Fibroblast of skin of scalp (primary cell): ENCODE measurements at places on chromosomes 7 and 10.

DNA sequence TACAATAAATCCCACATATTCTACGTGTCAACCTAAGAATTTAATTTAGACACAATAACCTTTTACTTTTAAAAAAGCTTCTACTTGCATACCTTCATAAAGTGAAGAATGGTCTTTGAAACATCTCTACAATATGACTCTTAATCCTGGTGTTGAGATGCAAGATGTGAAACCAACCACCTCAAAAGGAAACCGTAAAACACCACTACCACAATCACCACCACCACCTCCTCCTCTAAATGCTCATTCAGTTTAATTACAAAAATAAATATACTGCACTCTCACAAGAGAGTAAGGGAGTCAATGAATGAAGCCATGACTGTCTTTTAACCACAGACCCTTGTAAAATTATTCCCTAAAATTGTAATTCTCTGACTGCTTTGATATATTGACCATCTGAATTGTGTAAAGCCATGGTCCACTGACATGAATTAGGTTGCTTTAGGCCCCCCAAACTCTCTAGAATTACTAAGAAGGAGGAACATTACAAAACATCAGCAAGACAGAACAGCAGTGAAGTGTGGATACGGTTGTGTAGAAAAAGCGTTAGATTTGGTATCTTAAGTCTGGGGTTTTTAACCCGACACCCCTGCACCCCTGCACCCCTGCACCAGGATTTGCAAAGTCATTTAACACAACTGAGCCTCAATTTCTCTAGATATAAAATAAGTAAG, 171.4 kb downstream of the SFMBT2 start:
- DNase-seq, result no peak

GRCh38 chr10:75987616-75988015, 556.2 kb downstream of the LRMDA start:
- DNase-seq, result peak; percentile 67

- DNase-seq, result no peak
These were observed 70.4 kb downstream of the INPP5A start for GRCh38 chr10:132607961-132608495.

GRCh38 chr7:48285373-48285772, 114.1 kb downstream of the ABCA13 start:
- DNase-seq, result peak; percentile 77

- DNase-seq, result no peak
These were observed 115.8 kb upstream of the ANLN start for GRCh38 chr7:36273836-36274235.

DNA sequence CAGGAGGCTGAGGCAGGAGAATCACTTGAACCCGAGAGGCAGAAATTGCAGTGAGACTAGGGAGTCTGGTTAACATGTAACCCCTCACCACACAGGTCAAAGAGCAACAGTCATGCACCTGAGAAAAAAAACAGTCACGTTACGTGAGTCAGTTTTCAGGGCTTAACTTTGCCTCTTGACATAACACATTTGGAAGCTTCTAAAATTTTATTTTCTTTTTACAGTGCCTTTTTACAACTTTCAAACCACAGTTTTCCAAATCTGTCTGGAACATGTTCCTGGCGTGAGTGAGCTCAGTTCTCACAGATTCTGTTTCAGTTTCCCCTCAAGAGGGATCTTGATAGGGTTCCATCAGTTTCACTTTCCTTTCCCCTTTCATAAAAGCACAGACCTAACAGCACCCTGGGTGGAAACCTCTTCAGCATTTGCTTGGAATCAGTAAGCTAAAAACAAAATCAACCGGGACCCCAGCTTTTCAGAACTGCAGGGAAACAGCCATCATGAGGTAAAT, 4.4 kb downstream of the IFIT3 start:
- peak; percentile 66 for DNase-seq

- DNase-seq, result no peak
These were observed 55.5 kb downstream of the KDM7A start for GRCh38 chr7:140121326-140121725.

GRCh38 chr10:46272863-46273415, 13.9 kb upstream of the ANTXRL start:
- no peak for DNase-seq

- no peak for DNase-seq
These were observed 23.1 kb downstream of the DKK1 start for GRCh38 chr10:52337225-52337624.

GRCh38 chr7:27156508-27156898, at the start of gene HOXA7:
TSS of gene HOXA7 (minus strand) at chr7:27156675. CDS start at chr7:27156545, 130 bp downstream.
- DNase-seq, result no peak

GRCh38 chr7:107386548-107387102, 83.2 kb upstream of the GPR22 start:
- peak; percentile 7 for DNase-seq
